ENCODE measurements at places on chromosomes 12 and 14.

DNA sequence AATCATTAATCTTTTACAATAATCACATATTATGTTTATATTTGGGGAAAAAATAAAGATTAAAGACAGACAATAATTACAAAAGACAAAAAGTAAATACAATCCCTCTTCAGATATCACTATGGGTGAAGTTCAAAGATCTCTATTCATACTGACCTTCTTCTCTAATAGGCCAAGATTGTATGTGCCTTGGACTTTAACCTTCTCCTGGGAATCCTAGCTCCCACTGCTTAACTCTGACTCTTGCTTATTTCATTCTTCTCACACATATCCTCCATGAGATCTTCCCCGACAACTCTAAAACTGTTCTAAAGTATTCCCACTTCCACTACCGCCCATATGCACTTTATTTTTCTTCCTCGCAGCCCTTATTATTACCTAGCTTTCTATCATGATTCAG is 83.8 kb downstream of the EEA1 start:
- DNase-seq, result no peak

DNA sequence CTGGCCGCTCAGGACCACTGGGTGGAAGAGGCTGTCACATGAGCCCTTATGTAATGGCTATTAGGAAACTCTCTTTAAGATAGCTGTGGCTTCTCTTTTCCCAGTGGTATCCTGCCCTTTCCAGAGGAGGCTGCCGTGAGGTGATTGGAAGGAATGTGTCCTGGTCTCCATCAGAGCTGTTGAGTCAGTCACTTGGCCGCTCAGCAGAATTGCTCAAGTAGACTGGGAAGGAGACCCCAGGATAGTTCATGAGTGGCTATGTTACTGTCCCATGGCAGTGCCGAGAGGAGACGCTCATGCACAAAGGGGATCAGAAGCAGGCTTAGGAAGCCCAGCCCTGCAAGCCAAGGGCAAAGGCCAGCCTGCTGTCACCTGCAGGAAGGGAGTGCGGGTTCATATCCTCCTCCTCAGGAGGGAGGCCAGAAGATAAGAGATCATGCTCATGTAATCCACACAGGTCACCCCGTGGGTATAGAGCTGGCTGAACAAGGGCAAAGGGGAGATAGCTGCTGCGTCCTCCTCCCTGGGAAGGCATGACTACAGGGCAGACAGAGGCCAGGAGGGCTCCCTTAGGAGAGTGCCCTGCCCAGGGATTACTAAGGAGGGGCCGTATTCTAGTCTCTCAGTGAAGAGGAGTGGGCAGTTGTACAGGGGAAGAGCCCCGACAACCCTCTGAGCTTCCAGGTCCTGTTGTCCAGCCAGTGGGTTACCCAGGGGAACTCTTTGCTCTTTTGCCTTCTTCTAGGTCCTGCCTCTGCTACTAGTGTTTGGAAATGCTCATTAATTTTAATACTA is 137.0 kb upstream of the MAX start:
- peak; percentile 50 for DNase-seq

- DNase-seq, result no peak
Measured at GRCh38 chr12:116821291-116821690, 60.0 kb downstream of the HRK start.

GRCh38 chr12:5623411-5623810 is 191.5 kb downstream of the NTF3 start:
- no peak for DNase-seq

- no peak for DNase-seq
Measured at GRCh38 chr12:115030017-115030416, 346.0 kb upstream of the TBX3 start.

GRCh38 chr12:117034249-117034648 is 65.0 kb downstream of the TESC start:
- DNase-seq, result no peak

GRCh38 chr12:122013791-122014590 is 7.7 kb upstream of the BCL7A start:
- DNase-seq, result no peak

DNA sequence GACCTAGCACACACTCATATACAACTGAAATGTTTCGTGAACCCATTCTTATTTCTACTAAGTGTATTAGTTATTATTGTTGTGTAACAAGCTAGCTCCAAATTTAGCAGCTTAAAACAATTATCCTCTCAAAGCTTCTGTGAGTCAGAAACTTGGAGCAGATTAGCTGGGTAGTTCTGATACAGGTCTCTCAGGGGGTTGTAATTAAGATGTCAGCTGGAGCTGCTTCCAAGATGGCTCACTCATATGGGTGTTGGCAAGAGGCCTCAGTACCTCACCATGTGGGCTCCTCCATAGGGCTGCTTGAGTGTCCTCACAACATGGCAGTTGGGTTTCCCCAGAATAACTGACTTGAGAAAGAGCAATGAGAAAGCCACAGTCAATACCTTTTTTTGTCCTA is 9.8 kb downstream of the GPR135 start:
- DNase-seq, result no peak

GRCh38 chr12:116489116-116489515 is 70.1 kb upstream of the MAP1LC3B2 start:
- no peak for DNase-seq

Measured in lung microvascular endothelial cell (primary cell).